ENCODE measurements at places on chromosomes 6 and 20. TPM values are rescaled to one million over a fixed set of nuclear protein-coding genes. Genes with fewer than 3 reads are reported as not detected.

- no peak for DNase-seq
Measured at GRCh38 chr20:34566978-34567891, 8.7 kb downstream of the MAP1LC3A start.

GRCh38 chr20:16124911-16125776 lies 448.1 kb downstream of the KIF16B start:
- no peak for DNase-seq

- DNase-seq: no peak
Measured at GRCh38 chr6:109170333-109170732, 75.0 kb downstream of the CEP57L1 start.

DNA sequence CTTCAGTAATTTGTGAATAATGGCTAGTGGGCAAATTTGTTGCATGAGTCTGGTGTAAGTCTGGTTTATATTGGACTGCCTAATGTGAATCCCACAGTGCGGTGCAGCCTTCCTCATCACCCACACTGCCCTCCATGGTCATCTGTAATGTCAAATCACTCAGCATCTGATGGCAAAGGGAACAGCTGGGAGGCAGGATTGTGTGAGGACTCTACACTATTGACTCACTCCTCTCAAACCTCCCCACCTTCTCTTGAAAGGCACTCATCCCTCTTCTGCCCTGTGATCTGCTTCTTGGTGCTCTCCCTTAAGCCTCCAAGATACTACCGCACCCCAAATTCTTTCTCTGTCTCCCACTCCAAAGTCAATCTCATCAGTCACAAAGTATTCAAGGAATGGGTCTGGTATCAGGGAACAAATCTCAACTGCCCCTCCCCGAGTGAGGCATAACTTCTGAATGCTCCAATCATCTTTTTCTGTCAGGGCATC lies 146.0 kb upstream of the BEND6 start:
- no peak for DNase-seq

DNA sequence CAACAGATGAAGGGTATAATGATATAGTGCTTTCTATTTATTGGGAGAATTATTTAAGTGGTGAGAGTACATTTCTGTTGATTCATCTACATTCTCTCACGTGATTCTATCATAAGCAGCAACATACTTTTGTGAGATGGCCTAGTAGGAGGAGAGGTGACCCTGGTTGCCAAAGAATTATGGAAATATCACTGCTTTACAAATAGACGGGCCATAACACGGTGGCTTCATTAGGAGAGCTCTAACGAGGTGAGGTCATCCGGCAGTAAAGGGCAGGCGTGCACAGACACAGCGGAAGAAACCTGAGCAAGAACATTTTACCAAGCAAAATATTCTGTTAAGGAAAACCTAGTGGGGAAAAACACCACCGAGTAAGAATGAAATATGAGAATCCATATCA lies 337.4 kb upstream of the QKI start:
- DNase-seq: no peak

DNA sequence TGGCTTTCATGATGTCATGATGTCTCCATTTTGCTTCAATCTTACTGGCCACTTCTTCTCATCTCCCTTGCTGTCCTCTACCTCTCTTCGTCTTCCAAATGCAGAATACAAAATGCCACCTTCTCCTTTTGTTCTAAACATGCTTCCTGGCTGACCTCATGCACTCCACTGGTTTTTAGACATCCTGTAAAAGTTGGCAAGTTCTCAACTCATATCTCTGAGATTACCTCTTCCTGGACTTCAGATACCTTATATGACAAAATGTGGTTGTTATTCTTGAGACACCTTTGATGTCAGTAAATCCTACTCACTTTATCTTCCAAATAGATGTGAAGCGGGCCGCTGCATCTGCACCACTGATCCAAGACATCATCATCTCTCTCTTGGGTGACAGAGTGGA lies 212.7 kb upstream of the FOXA2 start:
- no peak for DNase-seq

OXT gene
- total RNA-seq: not detected

TMEM14A gene
- total RNA-seq: 15.1 TPM

KHDC1 gene
- 3.5 TPM for total RNA-seq
